ENCODE measurements at places on chromosomes 7 and 10. TPM values are rescaled to one million over a fixed set of nuclear protein-coding genes. Genes with fewer than 3 reads are reported as not detected.
A peak's percentile ranks its signal among the peaks of the same experiment; 100 is the strongest.

The VAX1 gene
- not detected for total RNA-seq

The STRIP2 gene
- total RNA-seq, result 5.8 TPM

The WNT16 gene
- total RNA-seq, result not detected

The ABCC2 gene
- total RNA-seq, result 0.70 TPM

The CELF2 gene
- 37.6 TPM for total RNA-seq

The FAM237B gene
- not detected for total RNA-seq

The ABCB4 gene
- total RNA-seq, result 0.78 TPM

The ZNF804B gene
- total RNA-seq, result not detected

The C7orf33 gene
- total RNA-seq, result not detected

The CALHM3 gene
- not detected for total RNA-seq

The FAM25A gene
- not detected for total RNA-seq

The ASZ1 gene
- not detected for total RNA-seq

The NDUFB8 gene
- total RNA-seq, result 125 TPM

- DNase-seq, result no peak
These were observed 438.1 kb upstream of the GALNT17 start for GRCh38 chr7:70693686-70694433.

DNA sequence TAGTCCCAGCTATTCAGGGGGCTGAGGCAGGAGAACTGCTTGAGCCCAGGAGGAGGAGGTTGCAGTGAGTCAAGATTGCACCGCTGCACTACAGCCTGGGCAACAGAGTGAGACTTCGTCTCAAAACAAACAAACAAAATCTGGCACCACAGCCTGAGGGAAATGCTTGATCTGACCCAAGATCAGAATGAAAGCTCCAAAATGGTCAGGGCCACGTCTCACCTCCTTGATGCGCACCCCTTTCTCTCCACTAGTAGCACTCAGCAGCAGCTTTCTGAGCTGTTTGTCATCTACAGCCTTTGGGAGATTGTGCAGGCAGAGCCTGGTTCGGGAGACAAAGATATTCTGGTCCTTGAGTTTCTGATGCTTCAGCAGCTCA is 22.7 kb downstream of the RBM28 start:
- DNase-seq, result no peak

GRCh38 chr10:31659665-31660064 is 269.0 kb downstream of the ARHGAP12 start:
- DNase-seq, result no peak

GRCh38 chr7:2567679-2568278 is 9.0 kb downstream of the IQCE start:
- no peak for DNase-seq

- DNase-seq, result no peak
These were observed 3.7 kb upstream of the SPACDR start for GRCh38 chr7:100467638-100468373.

DNA sequence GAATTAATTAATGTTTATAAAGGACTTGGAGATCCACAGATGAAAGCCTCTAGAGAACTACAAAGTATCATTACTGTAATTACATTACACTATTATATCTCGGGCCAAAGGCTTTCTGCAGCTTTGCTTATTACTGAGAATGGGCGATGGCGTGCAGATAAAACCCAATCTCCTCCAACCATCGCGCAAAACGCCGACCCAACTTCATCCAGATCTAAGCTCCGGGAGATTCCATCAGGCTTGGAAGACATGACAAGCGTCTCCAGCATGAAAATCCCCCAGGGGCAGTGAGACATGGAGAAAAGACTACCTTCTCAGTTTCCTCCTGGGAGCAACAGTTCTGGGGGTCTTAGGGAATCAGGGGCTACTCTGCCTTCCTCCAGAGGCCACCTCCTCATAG is 42.2 kb upstream of the CUX1 start:
- DNase-seq, result no peak

DNA sequence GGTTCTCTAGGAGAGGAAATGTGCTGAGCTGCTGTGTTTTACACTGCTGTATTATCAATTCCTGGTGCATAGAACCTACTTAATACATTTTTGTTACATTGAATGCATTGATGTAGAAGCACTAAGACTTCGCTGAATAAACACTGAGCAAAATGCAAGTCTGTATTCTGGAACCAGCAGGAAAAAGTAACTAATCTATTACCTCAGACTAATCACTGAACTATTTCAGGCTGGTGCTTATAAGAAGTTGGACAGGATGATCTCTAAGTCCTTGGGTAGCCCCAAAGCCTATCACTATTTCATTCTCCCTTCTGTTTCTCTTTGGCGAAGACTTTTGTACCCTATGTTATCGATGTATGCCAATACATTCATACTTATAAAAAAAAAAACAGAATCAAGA is 87.2 kb upstream of the LRRTM3 start:
- DNase-seq, result no peak

DNA sequence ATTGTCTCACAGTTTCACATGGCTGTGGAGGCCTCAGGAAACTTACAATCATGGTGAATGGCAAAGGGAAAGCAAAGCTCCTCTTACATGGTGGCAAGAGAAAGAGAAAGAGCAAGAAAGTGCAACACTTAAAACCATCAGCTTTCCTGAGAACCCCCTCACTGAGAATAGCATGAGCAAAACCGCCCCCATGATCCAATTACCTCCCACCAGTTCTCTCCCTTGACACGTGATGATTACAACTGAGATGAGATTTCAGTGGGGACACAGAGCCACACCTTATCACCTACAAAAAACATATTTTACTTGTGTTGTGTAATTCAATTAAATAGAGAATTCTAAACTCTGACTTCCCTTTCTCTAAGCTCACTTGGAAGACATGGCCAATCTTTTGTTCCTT is 80.2 kb downstream of the SEMA3C start:
- no peak for DNase-seq

DNA sequence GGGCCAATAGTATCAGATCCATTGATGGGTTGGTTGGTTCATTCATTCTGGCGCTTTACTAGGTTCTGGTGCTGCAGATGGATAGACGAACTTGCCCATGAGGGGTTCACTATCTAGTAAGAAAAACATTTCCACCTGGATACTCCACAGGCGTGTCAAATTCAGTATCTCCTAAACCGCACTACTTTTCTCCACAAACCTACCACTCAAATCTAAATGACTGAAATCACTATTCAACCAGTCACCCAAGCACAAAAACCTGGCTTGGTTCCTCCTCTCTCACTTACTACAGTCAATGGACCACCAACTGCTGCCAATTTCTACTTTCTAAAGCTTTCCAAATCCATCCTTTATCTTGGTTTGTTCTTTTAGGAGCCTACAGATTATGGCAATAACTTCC is 572 bp downstream of the AGK start:
- no peak for DNase-seq

GRCh38 chr10:12484941-12485805 is 135.8 kb downstream of the CAMK1D start:
- DNase-seq, result no peak

DNA sequence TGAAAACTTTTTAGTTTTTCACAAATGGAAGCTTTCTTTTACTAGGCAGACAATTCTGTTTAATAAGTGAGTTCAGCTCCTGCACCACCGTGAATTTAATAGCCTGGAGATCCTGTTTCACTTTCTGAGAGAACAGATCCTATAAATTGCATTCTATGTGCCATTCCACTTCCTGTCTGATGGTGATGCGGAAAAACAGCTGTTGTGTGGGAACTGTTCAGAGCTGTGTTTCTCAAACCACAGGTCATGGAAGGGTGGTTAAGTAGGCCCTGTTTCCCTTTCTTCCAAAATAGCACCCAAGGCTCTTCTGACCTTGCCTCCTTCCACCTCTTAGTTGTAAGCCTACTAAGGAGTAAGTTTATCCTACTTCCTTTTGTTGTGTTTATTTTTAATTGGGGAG is 97.2 kb upstream of the DKK1 start:
- DNase-seq, result peak; percentile 79

DNA sequence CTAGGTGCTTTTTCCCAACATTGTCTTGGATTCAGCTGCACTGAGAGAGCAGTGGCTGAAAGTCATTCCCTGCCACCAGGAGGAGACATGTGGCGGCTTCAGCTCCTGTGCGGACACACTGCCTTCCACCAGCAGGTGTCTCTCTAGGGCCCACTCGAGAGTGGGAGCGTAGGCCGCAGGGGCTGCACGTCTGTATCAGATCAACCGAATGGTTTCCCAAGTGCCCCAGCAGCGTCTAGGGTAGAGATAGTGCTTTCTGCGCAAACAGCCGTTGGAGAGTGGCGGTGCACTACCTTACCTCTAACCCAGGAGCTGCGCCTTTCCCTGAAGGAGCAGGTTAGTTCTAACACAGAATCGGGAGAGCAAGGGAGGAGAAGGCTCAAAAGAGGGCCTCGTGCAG is 31.7 kb downstream of the PAPOLB start:
- peak; percentile 25 for DNase-seq

DNA sequence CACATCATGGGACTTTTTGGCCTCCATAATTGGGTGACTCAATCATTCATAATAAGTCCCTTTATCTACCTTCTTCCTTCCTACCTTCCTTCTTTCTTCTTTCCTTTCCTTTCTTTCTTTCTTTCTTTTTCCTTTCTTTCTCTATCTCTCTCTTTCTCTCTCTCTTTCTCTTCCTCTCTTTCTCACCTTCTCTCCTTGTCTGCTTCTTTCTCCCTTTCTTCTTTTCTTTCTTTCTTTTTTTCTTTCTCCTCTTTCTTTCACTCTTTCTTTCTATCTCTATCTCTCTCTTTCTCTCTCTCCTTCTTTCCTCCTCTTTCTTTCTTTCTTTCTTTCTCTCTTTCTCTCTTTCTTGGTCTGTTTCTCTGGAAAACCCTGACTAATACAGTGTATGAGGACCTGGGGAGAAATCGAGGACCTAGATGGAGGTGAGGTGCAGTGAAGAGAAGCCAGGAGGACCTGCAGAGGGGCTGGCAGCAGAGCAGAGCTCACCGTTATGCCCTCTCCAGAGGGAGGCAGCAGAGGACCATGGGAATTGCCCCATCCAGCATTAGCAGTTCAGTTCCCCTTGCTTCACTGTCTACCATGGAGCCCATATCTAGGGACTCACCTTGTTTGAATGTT is 52.7 kb upstream of the BTRC start:
- peak; percentile 7 for DNase-seq

DNA sequence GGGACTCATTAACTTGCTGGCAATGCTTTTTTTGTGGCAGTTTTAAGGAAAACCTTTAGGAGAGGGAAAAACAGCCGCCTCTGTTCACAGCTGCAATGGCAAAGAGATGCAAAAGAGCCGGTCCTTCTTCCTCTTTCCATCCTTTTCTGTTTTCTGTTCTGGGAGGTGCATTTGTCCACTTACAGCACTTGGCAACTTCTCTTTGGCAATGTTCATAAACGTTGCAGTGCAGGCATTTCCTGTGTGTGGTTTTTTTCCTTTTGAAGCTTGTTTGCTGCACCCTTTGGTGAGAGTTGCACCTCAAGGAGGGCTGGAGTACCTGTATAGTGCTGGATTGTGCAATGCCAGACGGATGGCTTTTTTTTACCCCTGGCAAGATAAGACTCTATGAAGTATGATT is 53.9 kb upstream of the HABP2 start:
- no peak for DNase-seq

DNA sequence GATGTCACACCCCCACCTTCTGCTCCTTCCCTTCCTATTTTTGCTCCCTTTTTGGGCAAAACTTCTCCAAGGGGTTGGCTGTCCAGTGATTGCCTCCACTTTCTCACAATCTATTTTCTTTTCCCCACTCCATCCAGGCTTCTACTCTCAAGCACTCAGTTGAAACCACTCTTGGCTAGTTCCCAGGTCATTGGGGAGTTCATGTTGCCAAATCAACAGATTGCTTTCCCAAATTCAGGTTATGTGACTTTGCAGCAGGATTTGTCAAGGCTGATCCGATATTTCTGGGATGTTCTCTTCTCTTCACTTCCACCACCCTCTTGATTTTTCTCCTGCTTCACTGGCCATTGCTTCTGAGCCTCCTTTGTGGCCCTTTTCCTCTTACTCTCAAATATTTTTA is 258.7 kb upstream of the SLC26A5 start:
- no peak for DNase-seq

GRCh38 chr10:42691361-42692120 is 53.2 kb upstream of the ZNF33B start:
- no peak for DNase-seq

DNA sequence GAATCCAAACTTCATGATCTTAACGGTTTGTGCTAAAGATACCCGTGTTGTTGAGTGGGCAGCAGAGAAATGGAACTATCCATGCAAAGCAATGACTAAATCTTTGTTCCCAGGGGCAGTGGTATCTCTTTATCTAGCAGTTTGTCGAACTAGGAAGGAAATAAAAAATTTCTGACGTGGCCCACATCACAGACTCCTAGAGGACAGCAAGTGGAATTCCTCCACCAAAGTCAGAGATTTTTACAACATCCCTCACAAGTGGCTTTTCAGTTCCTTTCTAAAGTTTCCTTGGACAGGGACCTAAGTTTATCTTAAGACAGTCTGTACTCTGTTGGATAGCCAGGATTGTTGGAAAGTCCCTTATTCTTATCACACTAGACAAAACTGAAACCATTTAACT is 136.0 kb downstream of the RAPGEF5 start:
- DNase-seq, result no peak

GRCh38 chr7:3649250-3649649 is 348.2 kb downstream of the SDK1 start:
- DNase-seq, result no peak

DNA sequence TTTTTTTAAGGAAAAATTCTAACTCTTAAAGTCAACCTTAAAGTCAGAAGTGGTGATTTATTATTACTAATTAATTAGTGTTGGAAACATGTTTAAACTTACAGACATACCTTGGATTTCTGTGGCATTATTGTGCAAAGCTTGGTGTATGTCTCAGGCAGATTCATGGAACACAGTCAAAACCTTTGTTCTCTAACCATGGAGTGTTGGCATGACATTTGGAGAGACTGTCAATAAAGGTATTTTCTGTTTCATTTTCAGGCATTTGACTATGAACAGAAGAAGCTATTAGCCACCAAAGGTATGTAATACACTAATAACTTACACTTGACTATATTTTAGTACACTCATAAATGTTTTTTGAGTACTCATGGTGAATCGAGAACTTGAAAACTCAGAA is 293.7 kb downstream of the BICC1 start:
- no peak for DNase-seq

DNA sequence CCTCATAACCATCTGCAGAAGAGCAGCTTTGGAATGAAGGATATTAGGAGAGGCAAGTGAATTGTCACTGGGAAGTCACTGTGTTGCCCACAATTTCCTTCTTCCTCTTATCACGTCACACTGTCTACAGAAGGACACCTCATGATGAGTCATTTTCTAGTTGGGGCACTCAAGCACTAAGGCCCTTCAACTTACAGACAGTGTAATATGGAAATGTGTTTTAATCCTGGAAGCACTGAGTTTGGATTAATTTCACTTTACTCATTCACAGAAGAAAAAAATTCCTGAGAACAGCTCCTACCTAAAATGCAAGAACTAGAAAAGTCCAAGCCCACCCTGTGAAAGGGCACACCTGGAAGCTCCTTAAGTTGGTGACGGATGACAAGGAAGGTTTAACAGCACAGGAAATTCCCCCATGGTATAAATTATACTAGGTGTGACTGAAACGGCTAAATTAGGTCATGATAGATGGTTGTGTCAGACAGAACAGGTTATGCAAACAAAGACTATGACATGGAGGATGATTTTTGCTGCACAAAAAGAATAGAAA is 56.6 kb downstream of the PARD3 start:
- DNase-seq, result no peak
